Stimulated activated CD4-positive, alpha-beta T cell treated with anti-CD3 and anti-CD28 coated beads, Interleukin-1b, Interleukin-23, amount 100 ng/mL, for 48 hours (primary cell): ENCODE measurements at places on chromosomes 3 and 15.

- no peak for DNase-seq
Measured at GRCh38 chr3:153172796-153173757, 11.1 kb downstream of the RAP2B start.

GRCh38 chr15:39887832-39888231 is 32.2 kb downstream of the GPR176 start:
- DNase-seq: no peak

DNA sequence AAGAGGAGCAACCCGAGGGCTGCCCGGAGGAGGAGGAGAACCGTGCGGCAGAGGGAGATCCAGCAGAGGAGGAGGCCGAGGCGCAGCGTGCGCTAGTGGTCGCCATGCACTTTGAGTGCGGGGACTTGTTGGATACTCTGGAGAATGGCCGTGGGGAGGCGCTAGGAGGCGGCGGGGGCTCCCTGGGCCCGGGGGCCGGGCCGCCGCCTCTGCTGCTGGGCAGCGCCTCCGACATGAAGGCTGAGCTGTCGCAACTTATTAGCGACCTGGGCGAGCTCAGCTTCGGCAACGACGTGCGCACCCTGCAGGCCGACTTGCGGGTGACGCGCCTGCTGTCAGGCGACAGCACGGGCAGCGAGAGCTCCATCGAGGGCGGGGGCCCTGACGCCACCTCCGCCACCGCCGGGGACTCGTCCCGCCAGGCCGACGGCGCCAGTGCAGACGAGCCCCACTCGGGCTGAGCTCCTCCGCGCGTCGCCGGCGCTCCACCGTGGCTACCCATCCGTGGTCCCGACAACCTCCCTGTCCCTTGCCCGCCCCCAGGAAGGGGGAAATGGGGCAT is 2.0 kb downstream of the FAM43A start:
- peak; percentile 82 for DNase-seq

- DNase-seq: no peak
Measured at GRCh38 chr3:134956844-134957243, 161.8 kb downstream of the EPHB1 start.

GRCh38 chr3:15875016-15875689 is 77.4 kb upstream of the ANKRD28 start:
- no peak for DNase-seq

DNA sequence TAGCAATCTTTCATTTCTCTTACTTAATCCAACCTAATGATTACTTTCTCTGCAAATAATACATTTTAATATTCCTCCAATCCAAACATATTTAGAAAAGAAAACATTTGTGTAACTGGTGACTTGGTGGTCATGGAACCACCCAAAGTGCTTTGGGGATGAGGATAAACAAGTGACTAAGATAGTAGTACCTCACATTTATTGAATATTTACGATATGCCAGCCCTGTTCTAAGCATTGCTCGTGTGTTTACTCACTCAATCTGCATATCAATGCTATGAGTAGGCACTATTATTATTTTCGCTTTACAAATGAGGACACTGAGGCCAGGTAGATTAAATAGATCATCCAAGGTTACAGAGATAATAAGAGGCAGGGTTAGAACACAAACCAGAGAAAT is 189.5 kb downstream of the SHOX2 start:
- DNase-seq: no peak

DNA sequence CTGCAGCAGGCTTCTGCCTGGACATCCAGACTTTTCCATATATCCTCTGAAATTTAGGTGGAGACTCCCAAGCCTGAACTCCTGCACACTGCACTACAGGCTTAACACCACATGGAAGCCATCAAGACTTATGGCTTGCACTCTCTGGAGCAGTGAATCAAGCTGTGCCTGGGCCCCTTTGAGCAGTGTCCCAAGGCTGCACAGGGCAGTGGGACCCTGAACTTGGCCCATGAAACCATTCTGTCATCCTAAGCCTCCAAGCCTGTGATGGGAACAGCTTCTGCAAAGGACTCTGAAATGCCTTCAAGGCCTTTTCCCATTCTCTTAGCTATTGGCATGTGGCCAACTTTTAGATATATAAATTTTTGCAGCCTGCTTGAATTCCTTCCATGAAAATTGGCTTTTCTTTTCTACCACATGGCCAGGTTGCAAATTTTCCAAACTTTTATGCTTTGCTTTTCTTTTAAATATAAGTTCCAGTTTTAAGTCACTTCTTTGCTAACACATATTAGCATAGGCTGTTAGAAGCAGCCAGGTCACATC is 257.8 kb upstream of the DCBLD2 start:
- DNase-seq: no peak

DNA sequence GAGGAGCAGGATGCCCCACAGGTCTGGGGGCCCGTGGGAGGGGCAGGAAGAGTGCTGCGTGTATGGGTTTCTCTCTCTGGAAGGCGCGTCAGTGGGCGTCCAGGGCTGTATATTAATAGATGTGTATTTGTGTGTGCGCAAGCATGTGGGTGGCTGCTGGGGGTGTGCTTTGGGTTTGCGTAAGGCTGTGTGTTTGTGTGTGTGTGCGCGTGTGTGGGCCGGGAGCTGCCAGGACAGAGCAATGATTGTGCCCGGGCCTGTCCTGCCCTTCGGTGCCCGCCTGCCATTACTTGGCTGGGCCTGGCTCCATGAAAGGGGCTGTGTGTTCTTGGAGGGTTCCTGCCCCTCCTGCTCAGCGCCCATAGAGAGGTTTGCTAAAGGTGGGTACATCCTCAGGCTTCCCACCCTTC is 16.3 kb downstream of the CSPG4 start:
- DNase-seq: no peak

GRCh38 chr15:42214600-42214999 is 6.5 kb upstream of the VPS39 start:
- no peak for DNase-seq

GRCh38 chr3:97181704-97182103 is 367.3 kb downstream of the EPHA6 start:
- no peak for DNase-seq

DNA sequence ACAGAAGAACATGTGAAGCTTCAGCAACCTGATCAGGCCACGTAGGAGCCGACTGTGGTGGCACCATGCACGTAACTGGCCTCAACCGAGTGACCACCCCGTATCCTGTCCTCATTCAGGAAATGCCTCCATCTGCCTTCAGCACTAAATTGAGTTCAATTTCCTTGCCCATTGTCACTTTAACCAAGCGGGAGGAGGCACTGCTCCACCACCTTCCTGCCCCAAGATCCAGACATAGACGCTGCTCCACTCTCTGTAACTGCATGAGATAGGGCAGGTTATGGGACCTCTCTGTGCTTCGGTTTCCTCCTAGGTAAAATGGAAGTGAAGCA is 80.1 kb upstream of the POMGNT2 start:
- DNase-seq: no peak

DNA sequence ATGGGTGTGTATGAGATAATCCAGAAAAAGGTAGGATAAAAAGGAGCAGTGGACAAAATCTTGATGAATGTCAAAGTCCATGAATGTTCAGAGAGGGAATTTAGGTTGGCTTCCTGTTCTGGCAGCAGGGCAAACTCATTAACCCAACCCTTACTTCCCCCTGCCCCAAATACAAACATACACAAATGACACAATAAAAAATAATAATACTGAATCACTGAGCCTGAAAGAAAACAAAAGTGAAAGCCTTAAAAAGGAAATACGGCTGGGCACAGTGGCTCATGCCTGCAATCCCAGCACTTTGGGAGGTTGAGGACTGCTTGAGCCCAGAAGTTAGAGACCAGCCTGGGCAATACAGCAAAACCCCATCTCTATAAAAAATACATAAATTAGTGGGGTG is 62.9 kb downstream of the GPR176 start:
- no peak for DNase-seq

DNA sequence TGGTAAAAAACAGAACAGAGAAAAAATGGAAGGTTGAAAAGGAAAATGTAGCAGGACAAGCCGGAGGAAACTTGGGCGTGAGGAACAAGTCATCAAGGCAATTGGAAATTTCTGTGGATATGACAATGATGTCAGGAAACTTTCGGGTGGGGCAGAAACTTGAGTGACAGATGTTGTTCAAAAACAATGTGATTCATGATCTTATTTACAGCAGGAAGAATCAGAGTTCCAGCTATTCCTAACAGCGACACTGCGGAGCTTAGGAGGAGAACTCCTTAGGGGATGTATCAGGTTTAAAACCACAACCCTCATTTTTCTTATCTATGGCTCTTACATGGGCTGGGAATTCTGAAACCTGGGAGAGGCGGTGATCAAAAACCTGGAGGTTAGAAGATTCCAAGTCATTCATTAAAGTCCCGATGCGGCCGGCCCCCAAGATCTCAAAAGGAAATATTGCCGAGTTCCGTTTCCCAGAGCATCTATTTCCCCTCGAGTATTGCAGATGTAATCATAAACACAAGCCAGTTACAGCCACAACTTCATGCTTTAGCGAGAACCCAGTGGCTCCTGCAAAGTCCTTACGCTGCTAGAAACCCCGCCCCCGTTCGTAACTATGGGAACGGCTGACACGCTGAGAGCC is 659 bp upstream of the ARRDC4 start:
- no peak for DNase-seq

- DNase-seq: no peak
Measured at GRCh38 chr3:54530944-54531343, 396.9 kb downstream of the LRTM1 start.

DNA sequence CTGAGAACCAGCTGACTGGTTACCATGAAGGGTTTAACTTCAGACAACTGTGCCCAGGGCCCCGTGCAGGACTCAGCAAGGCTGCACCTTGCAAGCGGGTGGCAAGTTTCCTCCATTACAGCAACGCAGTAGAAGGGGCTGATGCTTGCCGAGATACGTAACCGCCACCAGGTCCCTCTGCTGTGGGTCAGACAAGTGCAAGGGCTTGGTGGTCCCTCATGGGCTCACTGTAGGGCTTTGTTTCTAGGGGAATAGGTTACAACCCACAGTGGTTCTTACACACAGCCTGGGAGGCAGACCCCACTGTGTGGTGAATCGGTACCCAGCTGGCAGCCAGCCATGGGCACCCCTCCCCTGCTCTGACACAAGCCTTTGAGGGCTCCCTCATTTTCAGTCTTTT is 15.5 kb upstream of the SNRPA1 start:
- no peak for DNase-seq

DNA sequence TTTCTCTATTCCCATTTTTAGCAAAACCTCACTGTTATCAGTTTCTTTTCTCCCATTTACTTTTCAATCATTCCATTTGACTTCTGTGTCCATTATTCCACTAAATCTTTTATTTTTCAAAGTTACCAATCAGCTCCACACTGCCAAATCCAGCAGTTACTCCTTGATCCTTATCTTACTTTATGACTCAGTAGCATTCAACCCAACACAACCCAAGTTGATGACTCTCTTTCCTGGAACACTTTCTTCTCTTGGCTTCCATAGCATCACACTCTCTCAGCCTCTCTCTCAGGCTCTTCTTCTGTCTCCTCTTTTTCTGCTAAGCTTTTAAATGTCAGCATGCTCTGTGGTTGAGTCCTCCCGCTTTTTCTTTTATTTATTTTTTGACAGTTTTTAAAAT is 36.3 kb downstream of the RASGRP1 start:
- DNase-seq: no peak

- no peak for DNase-seq
Measured at GRCh38 chr15:69013726-69014406, 629 bp upstream of the NOX5 start.

- DNase-seq: no peak
Measured at GRCh38 chr3:113329757-113330156, 111.5 kb downstream of the CFAP44 start.

DNA sequence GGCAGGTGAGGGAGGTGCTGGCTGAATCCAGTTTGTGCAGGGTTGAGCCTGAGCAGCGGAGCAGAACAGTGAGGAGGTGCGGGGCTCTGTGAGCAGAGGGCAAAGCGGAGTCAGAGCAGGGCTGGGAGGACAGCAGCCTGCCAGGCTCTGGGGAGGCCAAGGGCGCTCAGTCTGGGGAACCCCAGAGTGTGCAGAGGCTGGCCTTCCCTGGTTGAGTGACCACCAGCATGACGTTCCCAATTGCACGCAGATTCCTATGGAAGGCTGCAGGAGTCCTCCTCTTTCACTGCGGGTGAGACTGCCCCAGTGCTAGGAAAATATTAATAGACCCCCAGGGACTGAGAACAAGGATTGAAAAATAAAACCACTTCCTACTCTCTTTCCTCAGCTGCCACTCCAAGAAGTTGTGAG is 13.2 kb downstream of the MRAS start:
- no peak for DNase-seq

DNA sequence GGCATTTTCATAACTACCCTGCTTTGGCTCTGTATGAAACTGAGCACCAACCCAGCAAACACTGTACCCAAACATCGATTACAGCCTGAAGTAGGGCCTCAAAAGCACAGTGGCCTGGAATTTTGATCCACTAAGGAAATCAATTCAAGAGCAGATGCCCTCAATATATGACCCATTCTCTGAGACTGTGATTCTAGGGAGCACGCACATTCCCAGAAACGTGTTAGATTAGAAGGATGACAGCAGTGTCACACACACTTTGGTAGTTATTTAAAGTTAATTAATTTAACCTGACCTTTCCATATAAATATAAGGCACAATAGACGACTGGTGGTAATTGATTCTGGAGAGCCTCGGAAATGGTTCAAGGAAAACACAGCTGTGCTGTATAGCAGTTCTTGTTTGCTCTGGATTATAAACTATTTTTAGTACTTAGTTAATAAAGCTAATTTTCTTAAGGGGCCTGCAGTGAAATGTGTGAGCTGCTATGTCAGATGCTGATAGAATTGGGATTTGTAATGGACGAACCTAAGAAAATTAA is 126.3 kb upstream of the ZNF385D start:
- DNase-seq: no peak

GRCh38 chr3:139745831-139746230 is 68.1 kb upstream of the NMNAT3 start:
- no peak for DNase-seq

- peak; percentile 74 for DNase-seq
Measured at GRCh38 chr15:69719527-69720240, 267.1 kb downstream of the RPLP1 start.
